GM04504 (cell line): ENCODE measurements at places on chromosomes 5 and 9.
A peak's percentile ranks its signal among the peaks of the same experiment; 100 is the strongest.

- no peak for DNase-seq
These were observed 148.5 kb downstream of the GNAQ start for GRCh38 chr9:77883133-77883532.

GRCh38 chr9:123099042-123099441 lies 65.6 kb downstream of the GPR21 start:
- no peak for DNase-seq

DNA sequence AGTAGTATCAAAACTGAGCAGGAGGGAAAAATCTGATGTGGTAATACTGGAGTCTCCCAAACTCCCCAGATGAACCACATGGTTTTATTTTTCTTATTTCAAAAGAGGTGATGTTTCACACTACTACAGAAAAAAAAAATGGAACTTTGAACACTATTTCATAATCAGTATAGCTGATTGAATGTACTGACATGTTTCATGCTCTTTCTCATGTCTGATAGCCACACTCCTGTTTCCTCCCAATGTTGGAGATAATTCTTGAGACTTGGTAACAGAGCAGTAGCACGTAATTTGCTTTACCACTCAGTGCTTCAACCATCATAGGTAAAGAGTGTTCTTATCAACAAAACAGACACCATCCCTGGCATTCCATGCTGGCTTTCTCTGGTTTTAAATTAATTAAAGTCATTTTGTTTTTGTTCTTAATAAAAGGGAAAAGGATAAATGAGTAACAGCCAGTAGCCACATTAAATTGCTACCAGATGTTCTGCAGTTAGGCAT lies 85.2 kb downstream of the MUSK start:
- no peak for DNase-seq

DNA sequence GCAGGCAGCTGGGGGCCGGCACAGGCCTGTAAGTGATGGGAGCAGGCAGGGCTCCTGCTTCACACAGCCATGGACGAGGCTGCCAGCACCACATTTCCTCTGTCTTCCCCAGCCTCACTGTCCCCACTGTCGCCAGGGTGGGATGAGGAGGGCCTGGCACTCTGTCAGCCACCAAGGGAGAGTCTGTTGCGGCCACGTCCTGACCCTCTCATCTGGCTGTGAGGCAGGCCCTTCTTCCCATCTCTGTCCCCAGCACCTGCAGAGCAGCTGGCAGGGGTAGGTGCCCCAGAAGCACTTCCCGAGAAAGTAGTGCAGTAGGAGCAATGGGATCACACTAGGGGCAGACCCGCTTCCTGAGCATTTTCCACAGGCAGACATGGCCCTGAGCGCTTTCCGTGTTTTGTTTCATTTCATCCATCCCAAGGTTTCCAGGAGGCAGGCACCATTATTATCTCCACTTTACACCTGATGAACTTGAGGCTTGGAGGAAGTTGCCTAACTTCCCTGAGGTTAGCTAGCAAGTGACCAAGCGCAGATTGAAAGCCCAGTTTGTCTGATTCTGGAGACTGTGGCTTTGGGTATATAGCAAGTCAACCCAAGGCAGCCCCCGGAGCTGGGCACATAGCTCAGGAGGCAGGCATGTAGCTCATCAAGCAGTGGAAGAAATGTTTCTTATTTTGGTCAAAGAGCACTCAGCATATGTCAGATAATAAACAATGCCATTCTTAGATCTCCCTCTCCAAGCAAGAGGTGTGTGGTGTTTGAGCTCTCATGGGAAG lies 202.4 kb downstream of the DAB2IP start:
- no peak for DNase-seq

DNA sequence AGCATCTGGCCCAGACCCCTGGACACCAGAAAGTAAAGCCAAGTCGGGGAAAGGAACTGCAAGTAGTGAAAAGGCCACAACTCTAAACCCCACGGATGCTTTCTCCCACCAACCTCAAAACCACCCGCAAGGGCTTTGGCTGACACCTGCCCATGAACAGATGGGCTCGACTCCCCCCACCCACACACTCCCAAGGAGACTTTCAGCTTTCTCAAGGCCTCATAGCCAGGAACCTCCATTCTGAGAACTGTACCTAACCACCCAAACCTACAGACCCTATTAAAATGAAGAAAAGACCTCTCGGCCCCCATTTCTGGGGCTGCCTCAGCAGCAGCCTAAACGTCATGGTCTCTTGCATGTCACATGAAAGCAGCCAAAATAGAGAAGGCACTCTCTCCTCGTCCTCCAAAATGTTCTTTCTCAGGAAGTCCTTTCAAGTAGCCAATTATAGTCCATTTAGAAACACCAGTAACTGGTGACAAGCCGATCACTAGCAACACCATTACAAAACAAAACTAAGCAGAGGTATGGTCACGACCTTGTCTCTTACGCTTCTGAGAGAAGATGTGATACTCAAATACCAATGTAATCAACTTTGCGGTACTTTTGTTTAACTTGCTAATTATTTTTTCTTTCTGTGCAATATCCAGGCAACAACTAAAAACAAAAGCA lies 2.9 kb downstream of the B4GALT1 start:
- DNase-seq = no peak

DNA sequence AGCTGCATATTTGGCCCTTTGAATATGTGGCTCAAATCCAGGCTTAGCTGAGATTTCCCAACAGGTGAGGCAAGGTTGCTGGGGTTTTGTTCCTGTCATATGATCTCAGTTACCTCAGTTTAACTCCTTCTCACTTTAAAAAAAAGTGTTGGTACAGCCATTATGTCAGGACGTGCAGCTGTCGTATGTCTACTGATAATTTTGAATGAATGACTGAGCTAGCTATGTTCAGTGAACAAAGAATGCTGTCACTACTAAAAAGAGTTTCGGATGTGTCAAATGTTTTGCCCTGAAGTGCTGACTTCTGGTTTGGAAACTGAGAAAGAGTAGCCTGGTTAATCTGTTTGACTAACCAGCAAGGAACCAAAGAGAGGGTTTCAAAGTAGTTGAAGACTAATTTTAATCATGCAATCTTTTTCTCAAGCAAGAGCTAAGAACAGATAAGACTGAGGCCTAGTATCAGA lies 106.3 kb upstream of the NR3C1 start:
- DNase-seq = no peak

DNA sequence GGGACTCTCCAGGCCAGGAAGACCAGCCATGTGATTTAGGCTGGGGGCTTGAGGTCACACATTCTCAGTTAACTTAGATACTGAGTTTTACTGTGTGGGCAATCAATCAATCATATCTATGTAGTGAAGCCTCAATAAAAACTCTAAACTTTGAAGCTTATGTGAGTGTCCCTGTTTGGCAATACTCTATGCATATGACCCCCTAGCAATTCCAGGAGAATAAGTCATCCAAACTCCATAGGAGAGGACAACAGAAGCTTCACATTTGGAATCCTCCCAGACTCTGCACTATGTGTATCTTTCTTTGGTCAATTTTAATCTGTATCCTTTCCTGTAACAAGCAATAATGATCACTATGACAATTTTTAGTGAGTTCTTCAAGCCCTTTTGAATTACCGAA lies 216.8 kb upstream of the RGMB start:
- DNase-seq = no peak

- peak; percentile 48 for DNase-seq
These were observed 59.6 kb downstream of the RICTOR start for GRCh38 chr5:39014561-39014960.

GRCh38 chr9:19294219-19294618 lies 63.7 kb downstream of the DENND4C start:
- no peak for DNase-seq

DNA sequence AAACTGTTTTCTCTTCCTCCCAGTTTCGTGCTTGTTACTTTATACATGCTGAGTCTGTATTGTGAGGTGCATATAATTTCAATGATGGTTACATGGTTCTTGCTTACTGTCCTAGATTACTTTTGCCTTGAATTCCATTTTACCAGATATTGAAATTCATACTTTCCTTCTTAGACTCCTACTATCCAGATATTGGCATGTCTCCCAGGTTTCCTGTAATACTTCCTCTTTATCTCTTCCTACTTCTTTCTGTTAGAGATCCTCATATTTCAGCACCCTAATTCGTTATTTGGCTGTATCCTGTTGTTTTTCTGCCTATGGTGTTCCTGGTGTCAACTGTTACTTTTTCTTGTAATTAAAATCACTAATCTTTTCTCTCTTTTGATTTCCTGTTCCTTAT lies 522.1 kb downstream of the CCDC171 start:
- no peak for DNase-seq

GRCh38 chr5:122286541-122286940 lies 25.5 kb upstream of the SNCAIP start:
- no peak for DNase-seq

DNA sequence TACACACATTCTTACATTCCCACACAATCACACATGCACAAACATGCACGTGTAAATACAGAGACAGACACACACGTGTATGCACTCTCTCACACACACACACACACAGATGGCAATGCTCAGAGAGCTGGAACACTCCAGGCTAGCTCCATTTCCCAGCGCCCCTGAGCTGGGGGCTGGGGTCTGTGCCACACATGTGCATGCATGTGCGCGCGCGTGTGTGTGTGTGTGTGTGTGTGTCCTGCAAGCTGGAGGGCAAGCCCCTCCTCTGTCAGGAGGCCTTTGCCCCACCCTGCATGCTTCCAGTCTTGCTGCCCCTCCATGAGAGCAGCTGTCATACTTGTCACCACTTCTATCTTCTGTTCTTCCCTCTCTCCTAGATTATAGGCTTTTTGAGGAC lies 16.6 kb upstream of the S1PR3 start:
- DNase-seq = no peak

DNA sequence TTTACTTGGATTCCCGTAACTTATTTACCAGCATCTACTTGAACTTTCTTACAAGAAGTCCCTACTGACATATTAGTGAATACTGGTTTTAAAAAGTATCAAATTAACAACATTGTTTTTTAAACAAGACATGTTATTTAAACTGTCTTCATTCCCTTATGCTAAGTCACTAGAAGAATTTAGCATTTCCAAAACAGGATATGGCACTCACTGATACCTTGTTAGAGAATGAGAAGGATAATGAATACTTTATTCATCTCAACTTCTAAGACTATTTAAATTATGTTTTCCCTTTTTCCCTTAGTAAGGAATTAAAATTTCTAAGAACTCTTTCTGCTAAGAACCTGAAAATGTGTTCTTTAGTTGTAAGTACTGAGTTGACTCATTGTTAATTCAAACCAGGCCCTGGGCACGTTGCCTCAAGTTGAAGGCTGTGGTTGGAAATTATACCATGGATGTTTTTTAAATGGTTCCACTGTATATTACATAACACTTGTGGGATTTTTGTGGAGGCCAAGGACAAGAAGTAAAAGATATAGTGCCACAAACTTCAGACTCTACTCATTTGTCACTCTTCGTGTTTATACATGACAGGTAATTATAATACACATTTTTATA lies 219.0 kb upstream of the EDIL3 start:
- DNase-seq = peak; percentile 26

GRCh38 chr9:29422438-29422837 lies 1849.2 kb upstream of the C9orf72 start:
- DNase-seq = no peak

DNA sequence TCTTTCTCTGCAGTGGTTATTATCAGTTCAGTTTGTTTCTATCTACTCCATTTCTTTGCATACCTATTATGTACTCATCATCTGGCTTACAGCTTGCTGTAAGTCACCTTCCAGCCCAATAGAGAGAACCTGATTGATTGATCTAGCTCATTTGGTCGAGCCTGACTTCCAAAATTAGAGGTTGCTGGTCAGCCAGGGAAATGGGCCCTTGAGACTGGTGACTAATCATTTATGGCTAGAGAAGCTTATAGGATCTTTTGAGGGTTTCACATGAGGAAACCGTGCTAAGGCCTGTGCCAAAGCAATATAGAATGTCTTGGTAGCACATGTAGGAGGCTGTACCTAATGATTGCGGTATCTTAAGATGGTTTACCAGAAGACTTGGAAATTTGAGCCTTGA lies 5.8 kb downstream of the SREK1 start:
- DNase-seq = no peak

- DNase-seq = peak; percentile 10
These were observed 183.4 kb downstream of the PAPPA start for GRCh38 chr9:116337015-116337414.

DNA sequence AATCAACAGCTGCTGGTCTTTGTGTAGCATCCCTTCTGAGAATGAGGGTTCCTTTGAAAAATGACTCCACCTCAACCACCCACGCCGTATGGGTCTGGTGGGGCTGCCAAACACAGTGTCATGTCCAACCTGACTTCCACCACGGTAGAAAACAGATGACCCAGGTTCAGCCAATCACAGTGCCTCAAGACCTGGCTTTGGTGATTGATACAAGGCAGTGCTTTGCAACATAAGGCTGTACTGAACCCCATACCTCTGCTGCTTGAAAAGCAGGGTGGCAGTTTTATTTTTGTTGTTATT lies 11.5 kb upstream of the TGFBR1 start:
- DNase-seq = no peak

DNA sequence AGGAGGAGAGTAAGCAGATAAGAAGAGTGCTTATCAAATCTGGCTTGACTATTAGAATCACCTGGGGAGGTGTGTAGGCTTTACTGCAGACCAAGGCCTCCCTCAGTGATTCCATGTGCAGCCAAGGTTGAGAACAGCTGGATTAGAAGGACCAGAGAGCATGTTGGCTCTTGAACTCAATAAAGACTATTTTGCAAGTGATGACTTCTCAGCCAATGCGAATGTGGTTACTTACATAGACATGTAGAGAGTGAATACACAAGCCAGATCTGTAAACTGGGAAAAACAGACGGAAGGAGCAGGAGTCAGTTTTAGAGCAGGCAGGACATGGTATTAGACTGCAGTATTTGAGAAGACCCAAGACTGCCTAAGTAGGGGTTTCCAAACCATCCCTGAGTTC lies 48.5 kb downstream of the MAMDC2 start:
- DNase-seq = no peak

- DNase-seq = no peak
These were observed 1.5 kb downstream of the SV2C start for GRCh38 chr5:76084496-76085242.

GRCh38 chr5:148836272-148837250 lies 10.2 kb downstream of the ADRB2 start:
- DNase-seq = no peak

- no peak for DNase-seq
These were observed 751.2 kb upstream of the ZNF608 start for GRCh38 chr5:125497651-125498050.

- DNase-seq = no peak
These were observed 1474.3 kb upstream of the CDH9 start for GRCh38 chr5:28512648-28513047.

DNA sequence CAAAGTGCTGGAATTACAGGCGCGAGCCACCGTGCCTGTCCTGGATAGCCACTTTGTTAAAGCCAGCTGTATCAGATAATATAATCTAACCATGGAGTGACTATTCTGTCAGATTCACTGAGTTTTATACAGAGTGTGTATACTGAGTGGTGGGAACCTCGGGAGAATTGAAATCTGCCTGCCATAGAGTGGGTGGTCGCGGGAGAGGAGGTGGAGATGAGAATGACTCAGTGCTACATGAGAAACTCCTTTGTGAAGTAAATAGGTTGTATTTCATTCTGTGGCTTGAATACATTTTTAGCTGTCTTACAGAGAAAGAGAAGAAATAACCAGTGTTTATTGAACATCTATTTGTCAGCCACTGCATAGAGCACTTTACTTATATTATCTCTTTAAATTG lies 26.4 kb downstream of the ATP6V0E1 start:
- no peak for DNase-seq
